Activated CD4-positive, CD25-positive, alpha-beta regulatory T cell treated with anti-CD3 and anti-CD28 coated beads, Interleukin-2, amount 50 U/mL, for 24 hours (primary cell): ENCODE measurements at places on chromosomes 1 and 21.

DNA sequence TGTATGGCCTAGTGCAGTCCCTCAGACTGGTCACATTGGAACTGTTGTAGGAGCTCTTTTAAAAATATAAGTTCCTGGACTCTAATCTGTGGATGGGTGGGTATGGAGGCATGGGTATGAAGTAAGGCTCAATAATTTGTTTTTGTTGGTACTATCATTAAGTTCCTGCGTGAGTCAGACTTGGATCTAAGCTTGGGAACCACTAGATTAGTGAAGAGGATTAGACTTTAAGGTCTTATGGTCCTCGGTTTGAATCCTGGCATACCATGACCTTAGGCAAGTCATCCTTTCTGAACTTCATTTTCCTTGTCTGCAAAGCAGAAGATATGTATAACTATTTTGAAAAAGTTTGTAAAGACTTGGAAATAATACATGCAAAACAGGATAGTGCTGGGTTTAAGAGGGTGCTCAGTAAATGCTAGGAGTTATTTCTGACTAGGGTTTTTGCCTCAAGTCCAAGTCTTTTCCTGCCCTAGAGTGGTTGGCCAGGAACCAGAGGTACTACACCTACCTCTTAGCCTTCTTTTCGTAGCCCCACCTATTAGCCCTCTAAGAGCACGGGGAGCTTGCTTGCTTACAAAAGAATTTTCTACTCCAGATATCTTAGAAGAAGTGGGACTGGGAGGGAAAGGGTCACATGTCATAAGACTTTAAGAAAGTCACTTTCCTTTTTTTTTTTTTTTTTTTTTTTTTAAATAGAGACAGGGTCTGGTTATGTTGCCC is 38.6 kb upstream of the METTL18 start:
- no peak for ATAC-seq

DNA sequence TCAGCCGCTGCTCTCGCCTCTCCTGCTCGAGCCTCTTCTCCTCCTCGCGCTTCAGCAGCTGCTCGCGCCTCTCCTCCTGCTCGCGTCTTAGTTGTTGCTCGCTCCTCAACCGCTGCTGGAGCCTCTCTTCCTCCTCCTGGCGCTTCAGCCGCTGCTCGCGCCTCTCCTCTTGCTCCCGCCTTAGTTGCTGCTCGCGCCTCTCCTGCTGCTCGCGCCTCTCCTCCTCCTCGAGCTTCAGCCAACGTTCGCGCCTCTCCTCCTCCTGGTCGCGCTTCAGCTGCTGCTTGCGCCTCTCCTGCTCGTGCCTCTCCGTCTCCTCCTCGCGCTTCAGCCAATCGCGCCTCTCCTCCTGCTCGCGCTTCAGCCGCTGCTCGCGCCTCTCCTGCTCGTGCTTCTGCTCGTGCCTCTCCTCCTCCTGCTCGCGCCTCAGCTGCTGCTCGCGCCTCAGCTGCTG is 3.7 kb downstream of the TCHH start:
- no peak for ATAC-seq

- peak; percentile 49 for ATAC-seq
Observed at GRCh38 chr1:31937300-31938183, 626 bp downstream of the PTP4A2 start.

DNA sequence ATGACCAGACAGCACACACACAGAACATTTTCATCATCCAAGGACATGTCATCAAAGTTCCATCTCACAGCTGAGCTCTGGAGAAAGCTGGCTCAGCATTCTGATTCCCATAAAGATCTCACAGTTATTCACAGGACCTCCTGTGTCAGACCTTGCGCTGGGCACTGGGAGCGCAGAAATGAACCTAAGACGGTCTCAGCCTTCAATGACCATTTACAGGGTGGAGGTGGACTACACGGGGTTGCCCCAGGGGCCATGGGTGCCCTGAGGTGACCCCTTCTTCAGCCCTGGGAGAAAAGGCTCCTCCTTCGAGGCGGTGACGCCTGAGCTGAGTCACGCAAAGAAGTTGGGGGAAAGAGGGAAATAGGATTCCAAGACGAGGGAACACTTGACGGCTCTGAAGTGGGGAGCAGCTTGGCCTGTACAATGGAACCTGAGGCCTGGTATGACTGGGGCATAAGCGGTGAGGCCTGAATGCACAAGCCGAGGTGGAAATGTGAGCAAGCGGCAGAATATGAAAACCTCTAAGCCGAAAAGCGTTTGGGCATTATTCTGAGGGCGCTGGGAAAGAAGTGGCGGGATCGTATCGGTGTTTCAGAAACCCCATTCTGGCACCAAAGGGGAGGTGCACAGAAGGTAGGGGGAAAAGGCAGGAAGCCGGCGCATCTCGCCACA is 797 bp downstream of the CC2D1B start:
- ATAC-seq, result no peak

GRCh38 chr1:203289281-203289981 is 15.9 kb upstream of the BTG2 start:
- peak; percentile 82 for ATAC-seq

DNA sequence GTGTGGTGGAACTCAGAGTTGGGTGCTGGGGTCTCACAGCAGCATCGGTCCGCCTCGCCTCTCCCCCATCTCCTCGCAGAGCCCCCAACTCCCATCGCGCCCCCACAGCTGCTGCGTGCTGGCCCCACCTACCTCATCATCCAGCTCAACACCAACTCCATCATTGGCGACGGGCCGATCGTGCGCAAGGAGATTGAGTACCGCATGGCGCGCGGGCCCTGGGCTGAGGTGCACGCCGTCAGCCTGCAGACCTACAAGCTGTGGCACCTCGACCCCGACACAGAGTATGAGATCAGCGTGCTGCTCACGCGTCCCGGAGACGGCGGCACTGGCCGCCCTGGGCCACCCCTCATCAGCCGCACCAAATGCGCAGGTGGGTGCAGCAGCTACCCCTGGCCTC is 24.2 kb downstream of the PTPRU start:
- ATAC-seq, result no peak

GRCh38 chr1:26284597-26285347 is 4.9 kb downstream of the SH3BGRL3 start:
- ATAC-seq, result peak; percentile 82

DNA sequence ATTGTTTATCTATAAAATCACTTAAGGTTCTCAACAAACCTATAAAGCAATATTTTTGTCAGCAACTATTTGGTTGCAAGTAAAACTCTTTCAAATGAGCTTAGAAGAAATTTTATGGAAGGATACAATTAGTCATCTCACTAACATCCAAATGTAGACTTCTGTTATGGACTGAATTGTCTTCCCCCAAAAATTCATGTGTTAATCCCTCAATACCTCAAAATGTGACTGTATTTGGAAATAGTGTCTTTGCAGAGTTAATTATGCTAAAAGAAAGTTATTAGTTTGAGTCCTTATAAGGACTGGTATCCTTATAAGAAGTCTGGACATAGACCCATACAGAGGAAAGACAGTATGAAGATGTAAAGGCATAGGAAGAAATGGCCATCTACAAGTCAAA is 357.8 kb upstream of the PRMT6 start:
- ATAC-seq, result no peak

DNA sequence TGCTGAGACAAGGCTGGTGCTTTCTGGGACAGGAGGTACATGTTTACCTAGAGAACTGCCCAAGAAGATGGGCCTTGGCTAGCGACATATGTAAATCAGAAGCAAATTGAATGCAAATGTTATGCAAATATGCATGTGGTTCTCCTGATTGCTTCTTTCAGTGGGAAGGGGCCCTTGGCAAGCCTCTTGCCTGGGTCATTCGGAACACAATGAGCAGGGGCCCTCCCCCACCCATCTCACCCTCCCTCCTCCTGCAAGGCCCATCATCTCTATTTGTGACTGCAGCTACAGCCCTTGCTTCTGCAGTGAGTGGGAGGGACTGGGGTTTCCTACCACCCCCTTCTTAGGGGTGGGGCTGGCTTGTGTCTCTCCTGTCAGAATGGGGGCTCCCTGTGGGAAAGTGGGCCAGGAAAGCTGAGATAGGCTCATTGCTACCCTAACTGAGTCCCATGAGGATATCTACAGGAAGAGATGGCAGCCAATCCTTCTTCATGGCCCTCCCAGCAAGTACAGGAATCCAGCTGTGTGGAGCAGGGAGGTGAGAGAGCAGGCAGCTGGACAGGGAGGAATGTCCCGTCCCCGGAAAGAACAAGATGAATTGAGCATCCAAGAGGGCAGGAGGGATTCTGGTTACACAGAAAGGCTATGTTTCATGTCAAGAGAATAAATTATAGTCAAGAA is 31.0 kb downstream of the FOXD2 start:
- no peak for ATAC-seq

GRCh38 chr1:247857069-247857984 is at the start of gene TRIM58:
TSS of gene TRIM58 (plus strand) at chr1:247857187. CDS start at chr1:247857247, 60 bp downstream.
- ATAC-seq, result peak; percentile 39

- no peak for ATAC-seq
Observed at GRCh38 chr1:205945069-205945468, 1.8 kb upstream of the SLC26A9 start.
